ENCODE measurements at places on chromosomes 16 and 17. TPM values are rescaled to one million over a fixed set of nuclear protein-coding genes. Genes with fewer than 3 reads are reported as not detected.

- DNase-seq: no peak
- no peaks in the 10 kb centered on the region for H3K36me3 ChIP-seq
- no peak overlapping the region for H3K4me3 ChIP-seq
- no peaks in the 10 kb centered on the region for H3K4me1 ChIP-seq
Measured at GRCh38 chr16:84315422-84315821, 20.7 kb downstream of the WFDC1 start.

GRCh38 chr16:51884773-51885172 lies 662.2 kb downstream of the TOX3 start:
- no peaks in the 10 kb centered on the region for H3K4me1 ChIP-seq
- H3K27ac ChIP-seq: no peak overlapping the region
- no peak for DNase-seq
- H3K36me3 ChIP-seq: no peaks in the 10 kb centered on the region
- no peaks in the 10 kb centered on the region for H3K27me3 ChIP-seq

- no peaks in the 10 kb centered on the region for H3K4me1 ChIP-seq
- H3K27ac ChIP-seq: no peak overlapping the region
- H3K4me3 ChIP-seq: no peak overlapping the region
- peaks cover 49% of the 10 kb centered on the region for H3K36me3 ChIP-seq
- no peak for DNase-seq
Measured at GRCh38 chr17:74485022-74485743, 18.7 kb downstream of the CD300A start.

DNA sequence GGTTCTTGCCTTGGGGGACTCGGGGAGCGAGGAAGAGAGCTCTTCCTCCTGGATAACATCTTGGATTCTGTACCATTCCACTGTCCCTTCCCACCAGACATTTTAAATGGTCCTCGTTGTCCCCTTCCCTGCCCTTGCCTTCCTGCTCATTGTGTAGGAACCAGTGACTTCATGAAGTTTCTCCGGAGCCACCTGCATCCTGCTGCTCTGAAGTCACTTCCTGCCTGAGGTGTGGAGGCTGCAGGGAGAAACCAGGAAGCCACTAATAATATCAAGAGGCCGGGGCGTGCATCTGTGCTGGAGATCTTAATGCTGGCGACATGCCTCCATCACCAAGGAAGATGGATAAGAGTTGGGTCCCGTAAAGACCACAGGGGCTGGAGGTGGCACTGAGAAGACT lies 6.2 kb upstream of the SLC16A13 start:
- no peaks in the 10 kb centered on the region for H3K36me3 ChIP-seq
- no peak for DNase-seq
- H3K4me3 ChIP-seq: no peak overlapping the region
- peaks cover 63% of the 10 kb centered on the region for H3K4me1 ChIP-seq
- no peaks in the 10 kb centered on the region for H3K27me3 ChIP-seq

GRCh38 chr16:88920618-88921590 lies 54.4 kb upstream of the PABPN1L start:
- no peaks in the 10 kb centered on the region for H3K36me3 ChIP-seq
- peak; percentile 82 for DNase-seq
- H3K4me3 ChIP-seq: no peak overlapping the region
- no peaks in the 10 kb centered on the region for H3K27me3 ChIP-seq

GRCh38 chr17:58272367-58273280 lies 8.1 kb downstream of the MPO start:
- H3K27ac ChIP-seq: no peak overlapping the region
- H3K27me3 ChIP-seq: no peaks in the 10 kb centered on the region
- no peak for DNase-seq
- no peaks in the 10 kb centered on the region for H3K36me3 ChIP-seq
- no peak overlapping the region for H3K4me3 ChIP-seq

DNA sequence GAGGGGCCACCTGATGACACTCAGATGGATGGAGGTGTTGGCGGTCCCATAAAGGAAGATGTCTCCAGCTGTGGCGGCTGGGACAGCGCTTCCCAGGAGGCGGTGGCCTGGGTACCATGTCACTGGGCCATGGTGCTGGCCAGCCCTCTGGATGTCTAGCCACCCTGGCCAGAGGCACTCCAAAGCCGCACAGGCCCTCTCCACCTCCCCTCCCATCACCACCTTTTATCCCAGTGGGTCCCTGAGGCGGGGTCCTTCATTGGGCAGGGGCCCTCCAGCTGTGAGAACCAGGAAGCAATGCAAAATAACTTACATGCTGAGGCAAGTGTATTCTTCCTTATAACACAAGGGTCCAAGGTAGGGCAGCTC lies 23.1 kb downstream of the RAB11FIP4 start:
- no peak for DNase-seq
- H3K27ac ChIP-seq: no peak overlapping the region
- no peaks in the 10 kb centered on the region for H3K27me3 ChIP-seq
- no peak overlapping the region for H3K4me3 ChIP-seq
- H3K36me3 ChIP-seq: no peaks in the 10 kb centered on the region
- peaks cover 14% of the 10 kb centered on the region for H3K4me1 ChIP-seq

DNA sequence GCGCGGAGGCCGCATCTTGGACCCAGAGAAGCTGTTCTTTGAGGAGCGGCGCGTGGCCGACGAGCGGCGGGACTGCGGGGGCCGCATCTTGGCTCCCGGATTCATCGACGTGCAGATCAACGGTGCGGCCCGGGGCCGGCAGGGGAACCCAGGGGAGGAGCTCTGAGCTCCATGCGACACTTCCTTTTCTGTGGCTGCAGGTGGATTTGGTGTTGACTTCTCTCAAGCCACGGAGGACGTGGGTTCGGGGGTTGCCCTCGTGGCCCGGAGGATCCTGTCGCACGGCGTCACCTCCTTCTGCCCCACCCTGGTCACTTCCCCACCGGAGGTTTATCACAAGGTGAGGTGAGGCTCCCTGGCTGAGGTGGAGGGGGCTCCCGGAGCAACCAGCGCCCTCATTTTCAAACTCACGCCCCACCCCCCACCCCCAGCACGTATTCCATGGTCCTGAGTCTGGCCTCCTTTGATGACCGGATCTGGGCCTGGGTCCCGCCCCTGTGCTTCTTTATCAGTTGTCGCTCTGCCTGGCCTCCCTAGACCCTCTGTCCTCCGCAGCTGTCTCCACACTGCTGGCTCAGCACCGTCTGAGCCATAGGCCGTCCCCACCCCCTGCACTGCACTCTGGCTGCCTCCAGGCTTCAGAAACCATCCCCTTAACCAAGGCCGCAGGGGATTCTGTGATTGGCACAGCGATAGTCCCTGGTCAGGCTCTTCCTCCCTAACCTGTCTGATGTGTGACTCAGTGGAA lies 787 bp downstream of the AMDHD2 start:
- peak overlapping the region; percentile 19 for H3K27ac ChIP-seq
- peak; percentile 30 for DNase-seq
- H3K27me3 ChIP-seq: no peaks in the 10 kb centered on the region
- peaks cover 5% of the 10 kb centered on the region for H3K36me3 ChIP-seq
- H3K4me1 ChIP-seq: peaks cover 44% of the 10 kb centered on the region

FADS6 gene
- not detected for total RNA-seq

KCNH4 gene
- 0.16 TPM for total RNA-seq

GRCh38 chr16:50588276-50588675 lies 40.1 kb downstream of the NKD1 start:
- H3K27ac ChIP-seq: no peak overlapping the region
- H3K4me3 ChIP-seq: no peak overlapping the region
- no peaks in the 10 kb centered on the region for H3K36me3 ChIP-seq
- H3K27me3 ChIP-seq: no peaks in the 10 kb centered on the region
- peaks cover 33% of the 10 kb centered on the region for H3K4me1 ChIP-seq
- DNase-seq: no peak

GRCh38 chr16:79217375-79218011 lies 383.0 kb downstream of the MAF start:
- no peak overlapping the region for H3K4me3 ChIP-seq
- no peak overlapping the region for H3K27ac ChIP-seq
- no peaks in the 10 kb centered on the region for H3K36me3 ChIP-seq
- H3K4me1 ChIP-seq: no peaks in the 10 kb centered on the region

DNA sequence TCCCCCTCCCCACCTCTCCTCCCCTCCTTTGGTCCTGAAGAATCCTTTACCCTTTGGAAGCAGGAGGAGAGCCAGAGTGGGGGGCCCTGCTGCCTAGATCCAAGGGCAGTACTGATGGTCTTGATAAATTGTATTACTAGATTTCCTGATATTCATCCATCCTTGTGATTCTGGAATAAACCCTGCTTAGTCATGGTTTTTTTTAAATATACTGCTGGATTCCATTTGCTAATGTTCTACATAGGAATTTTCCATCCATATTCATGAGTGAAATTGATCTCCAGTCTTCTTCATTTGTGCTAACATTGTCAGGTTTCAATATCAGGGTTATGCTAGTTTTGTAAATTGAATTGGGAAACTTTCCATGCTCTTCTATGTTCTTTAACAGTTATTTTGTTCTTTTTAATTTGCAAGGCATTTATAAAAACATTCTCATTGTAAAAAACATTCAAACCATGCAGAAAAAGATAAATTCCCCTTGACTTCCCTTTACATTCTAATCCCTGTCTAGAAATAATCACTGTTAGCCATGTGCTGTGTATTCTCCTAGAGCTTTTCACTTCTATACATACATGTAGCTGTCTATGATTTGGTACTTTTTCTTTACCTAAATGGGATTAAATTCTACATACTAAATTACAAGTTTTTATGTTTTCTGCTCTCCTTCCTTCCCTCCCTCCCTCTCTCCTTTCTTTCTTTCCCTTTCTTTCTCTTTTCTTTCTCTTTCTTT lies 56.7 kb downstream of the CCDC42 start:
- H3K4me3 ChIP-seq: no peak overlapping the region
- no peaks in the 10 kb centered on the region for H3K27me3 ChIP-seq
- H3K4me1 ChIP-seq: no peaks in the 10 kb centered on the region
- H3K27ac ChIP-seq: no peak overlapping the region
- no peak for DNase-seq

DNA sequence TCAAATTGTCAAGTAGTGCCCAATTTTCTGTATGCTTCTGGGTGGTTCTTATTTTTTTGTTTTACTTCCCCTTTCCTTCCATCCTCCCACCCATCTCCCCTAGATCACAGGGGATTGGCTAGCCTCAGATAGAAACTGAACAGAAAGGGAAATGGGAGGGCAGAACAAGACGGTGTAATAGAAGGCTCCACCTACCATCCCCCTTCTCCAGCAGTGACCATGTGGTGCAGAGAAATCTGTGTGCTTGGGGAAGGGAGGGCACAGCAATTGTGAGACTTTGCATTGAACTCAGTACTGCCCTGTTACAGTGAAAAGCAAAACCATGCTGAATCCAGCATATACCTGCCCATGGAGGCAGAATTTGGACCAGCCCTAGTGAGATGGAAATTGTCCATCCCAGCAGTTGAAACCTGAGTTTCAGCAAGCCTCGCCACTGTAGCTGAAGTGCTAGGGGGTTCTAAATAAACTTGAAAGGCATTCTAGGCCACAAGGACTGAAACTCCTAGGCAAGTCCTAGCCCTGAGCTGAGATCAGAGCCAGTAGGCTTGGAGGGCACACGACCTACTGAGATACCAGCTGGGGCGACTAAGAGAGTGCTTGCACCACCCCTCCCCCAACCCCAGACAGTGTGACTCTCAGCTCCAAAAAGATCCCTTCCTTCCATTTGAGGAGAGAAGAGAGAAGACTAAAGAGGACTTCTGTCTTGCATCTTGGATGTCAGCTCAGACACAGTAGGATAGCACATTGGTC lies 5.2 kb downstream of the SLFN11 start:
- peak overlapping the region; percentile 57 for H3K27ac ChIP-seq
- DNase-seq: peak; percentile 26
- no peaks in the 10 kb centered on the region for H3K27me3 ChIP-seq
- H3K36me3 ChIP-seq: peaks cover 7% of the 10 kb centered on the region
- no peak overlapping the region for H3K4me3 ChIP-seq

DLX4 gene
- not detected for total RNA-seq

- H3K4me1 ChIP-seq: no peaks in the 10 kb centered on the region
- no peak overlapping the region for H3K27ac ChIP-seq
- no peak for DNase-seq
- H3K27me3 ChIP-seq: no peaks in the 10 kb centered on the region
- H3K4me3 ChIP-seq: no peak overlapping the region
Measured at GRCh38 chr17:31525801-31526549, 134.5 kb downstream of the RAB11FIP4 start.

- no peak overlapping the region for H3K27ac ChIP-seq
- peaks cover 25% of the 10 kb centered on the region for H3K4me1 ChIP-seq
- H3K27me3 ChIP-seq: peaks cover 33% of the 10 kb centered on the region
- no peak overlapping the region for H3K4me3 ChIP-seq
- no peaks in the 10 kb centered on the region for H3K36me3 ChIP-seq
Measured at GRCh38 chr17:74863420-74864296, 4.0 kb upstream of the GRIN2C start.

CMTM1 gene
- 0.95 TPM for total RNA-seq

KCNG4 gene
- not detected for total RNA-seq
